Stimulated activated CD8-positive, alpha-beta memory T cell treated with anti-CD3 and anti-CD28 coated beads, Interleukin-2, amount 100 ng/mL, for 1 hour (primary cell): ENCODE measurements at places on chromosomes 11 and 22.
A peak's percentile ranks its signal among the peaks of the same experiment; 100 is the strongest.

DNA sequence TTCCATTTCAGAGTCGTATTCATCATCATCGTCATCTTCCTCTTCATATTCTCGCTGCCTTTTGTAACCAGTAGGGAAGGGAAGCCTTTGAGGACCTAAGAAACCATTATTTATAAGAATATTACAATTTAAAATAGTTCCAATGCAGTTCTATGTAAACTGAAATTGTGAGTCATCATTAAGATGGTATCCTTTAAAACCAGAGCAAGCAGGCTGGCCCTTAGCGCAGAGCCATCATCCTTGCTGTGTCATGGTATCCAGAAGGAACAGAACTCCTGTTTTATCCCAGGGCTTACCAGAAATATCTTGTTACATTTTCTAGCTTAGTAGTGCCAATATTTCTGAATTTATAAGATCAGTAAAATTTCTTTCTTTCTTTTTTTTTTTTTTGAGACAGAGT is 12.8 kb downstream of the MISFA start:
- no peak for DNase-seq

GRCh38 chr11:126026579-126026978 is 36.1 kb downstream of the CDON start:
- no peak for DNase-seq

- no peak for DNase-seq
Measured at GRCh38 chr11:44928816-44929215, 21.9 kb downstream of the TP53I11 start.

- DNase-seq = no peak
Measured at GRCh38 chr11:123559523-123559955, 94.9 kb downstream of the SCN3B start.

DNA sequence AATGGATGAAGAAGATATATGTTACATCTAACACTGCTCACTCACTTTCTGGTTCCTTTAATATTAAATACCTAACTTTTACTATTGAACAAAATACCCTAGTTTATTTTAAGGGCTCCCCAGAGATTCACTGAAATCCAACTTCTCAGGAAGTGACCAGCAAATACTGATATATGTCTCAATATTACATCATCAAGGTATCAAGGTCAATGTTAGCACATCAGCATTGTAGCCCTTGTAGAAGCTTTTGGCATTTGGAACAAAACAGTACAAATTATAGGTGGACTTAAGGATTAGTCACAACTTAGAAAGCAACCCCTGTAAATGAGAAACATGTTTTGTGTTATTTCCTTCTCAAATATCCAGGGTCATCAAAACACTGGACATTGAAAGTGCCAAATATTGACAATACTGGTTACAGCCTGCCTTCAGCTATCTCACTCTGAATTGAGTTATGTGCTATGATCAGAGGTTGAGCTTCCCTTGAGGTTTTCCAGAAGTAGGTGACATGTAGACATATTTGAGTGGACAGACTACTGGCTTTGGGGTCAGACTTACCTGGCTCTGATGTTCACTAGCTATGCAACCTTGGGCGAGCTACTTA is 1.9 kb upstream of the ATL3 start:
- DNase-seq = no peak

DNA sequence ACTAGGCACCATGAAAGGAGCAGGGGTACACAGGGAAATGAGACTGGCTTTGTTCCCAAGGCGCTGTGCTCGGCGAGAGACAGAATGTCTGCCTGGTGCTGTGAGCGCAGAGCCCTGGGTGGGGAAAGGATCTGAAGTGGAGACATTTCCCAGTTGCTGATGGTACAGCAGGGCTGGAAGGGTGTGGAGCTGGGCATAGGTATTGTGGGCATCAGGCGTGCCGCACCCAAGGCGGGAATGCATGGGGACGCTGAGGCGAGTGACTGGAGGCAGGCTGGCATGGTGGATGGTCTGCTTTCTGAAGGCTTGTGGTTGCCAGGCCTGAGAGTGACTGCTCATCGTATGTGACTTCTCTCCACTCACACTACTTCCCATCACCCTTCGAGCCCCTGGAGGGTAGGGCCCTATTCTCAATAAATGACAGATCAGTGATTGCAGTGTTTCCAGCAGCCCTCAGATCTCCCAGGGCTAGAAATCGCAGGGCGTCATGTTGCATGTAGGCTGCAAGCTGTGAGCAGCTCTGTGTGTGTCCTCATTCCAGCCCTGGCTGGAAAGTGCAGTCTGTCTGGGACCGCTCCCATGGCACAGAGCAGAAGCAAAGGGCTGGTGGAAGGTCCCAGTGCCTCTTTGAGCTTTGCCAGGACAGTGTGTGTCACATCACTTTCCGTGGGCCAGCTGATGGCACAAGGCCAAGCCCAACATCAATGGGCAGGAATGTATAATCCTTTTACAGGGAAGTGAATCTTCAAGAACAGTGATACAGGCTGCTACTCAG is 67.7 kb downstream of the TBC1D22A start:
- no peak for DNase-seq

- DNase-seq = no peak
Measured at GRCh38 chr11:117607449-117607848, 189.6 kb downstream of the DSCAML1 start.

DNA sequence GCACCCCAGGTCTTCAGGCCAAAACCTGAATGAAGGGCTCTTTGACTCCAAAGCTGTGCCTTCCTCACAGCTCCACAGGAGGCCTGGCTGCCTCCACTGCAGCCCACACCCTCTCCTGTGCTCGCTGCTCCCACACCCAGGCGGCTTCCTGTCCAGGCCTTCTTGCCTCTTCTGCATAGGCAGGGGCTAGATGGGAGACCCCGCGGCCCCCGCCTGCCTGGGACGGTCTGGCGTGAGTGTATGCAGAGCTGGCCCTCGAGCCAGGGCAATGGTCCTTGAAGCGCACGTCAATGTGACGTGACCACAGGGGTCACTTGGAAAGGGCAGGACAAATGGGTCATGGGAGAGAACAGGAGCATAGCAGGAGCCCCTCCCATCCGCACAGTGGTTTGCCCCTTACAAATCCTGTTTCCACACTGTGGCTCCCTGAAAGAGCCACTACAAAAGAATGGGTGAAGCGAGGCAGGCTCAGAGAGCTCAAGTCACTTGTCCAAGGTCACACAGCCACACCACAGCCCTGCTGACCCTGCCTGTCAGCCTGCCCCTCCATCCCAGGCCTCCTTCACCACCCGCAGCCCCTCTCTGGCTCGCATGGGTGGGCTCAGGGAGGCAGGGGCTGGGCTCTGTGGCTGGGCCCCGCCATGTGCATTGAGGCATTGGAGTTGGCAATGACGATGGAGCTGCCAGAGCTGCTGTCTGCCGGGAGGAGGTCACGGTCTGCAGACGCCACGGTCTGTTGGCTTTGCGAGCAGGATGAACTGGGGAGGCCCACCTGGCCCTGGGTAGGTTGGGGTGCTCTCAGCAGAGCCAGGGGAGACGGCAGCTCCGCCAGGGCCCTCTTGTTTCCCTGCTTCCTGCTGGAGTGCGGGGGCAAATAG is 71.2 kb upstream of the WNT11 start:
- no peak for DNase-seq

DNA sequence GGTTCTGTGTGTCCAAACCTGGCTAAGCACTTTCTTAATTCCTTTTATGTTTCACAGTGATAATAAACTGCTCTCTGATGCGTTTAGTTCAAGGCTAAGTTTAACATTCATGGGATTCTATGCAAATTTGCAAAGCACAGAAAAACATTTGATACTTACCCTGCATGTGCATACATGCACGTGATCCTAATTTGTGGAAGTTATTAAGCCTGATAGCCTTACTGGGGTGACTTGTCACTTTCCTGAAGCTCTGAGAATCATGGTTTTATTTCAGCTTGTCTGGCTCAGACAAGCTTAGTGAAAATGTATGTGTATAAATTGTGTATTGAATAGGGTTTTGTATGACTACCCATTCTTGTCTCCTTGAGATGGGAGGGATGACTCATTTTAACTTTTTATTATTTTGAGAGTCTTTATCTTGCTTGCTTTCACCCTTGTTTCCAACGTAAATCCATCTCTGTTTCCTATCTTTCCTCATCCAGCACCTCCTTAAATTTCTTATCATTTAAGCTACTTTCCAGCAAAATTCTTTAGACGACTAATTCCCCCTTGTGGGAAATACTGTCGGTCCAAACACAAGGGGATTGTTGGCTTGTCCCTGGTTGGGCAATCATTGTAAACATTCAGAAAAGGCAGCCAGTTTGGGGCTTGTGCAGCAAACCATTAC is 167.1 kb downstream of the C11orf91 start:
- no peak for DNase-seq

DNA sequence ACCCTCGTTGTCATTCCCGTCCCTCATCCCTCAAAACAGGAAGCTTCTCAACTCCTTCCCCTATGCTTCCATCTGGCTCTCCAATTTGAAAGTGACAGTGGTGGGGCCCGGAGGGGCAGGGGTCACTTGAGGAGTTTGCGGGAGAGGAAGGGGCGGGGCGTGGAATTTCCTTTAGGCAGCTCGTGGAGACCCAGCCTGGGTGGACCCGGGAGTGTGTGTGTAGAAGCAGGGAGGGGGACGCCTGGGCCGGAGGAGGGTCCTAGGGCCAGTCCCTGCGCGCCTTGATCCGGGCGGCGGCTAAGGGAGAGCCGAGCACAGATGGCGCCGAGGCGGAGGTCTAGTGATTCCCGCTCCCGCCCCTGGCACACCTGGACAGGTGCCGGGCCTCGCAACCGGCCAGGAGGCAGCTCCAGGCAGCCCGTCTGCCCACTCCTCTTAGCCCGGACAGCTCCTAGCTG is 7.8 kb upstream of the PAX6 start:
- no peak for DNase-seq

DNA sequence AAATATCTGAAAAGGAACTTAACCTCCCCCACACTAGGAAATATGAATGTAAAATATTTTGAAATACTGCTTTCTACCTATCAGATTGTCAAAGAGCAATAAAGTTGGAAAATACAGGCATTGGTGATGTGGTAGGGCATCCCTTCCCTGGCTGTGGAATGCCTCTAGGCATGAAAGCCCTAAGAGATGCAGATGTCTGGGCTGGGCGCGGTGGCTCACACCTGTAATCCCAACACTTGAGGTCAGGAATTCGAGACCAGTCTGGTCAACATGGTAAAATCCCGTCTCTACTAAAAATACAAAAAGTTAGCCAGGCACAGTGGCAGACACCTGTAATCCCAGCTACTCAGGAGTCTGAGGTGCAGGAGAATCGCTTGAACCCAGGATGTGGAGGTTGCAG is 22.0 kb downstream of the ARAP1 start:
- no peak for DNase-seq

- DNase-seq = no peak
Measured at GRCh38 chr11:128469220-128469619, 118.1 kb downstream of the ETS1 start.

GRCh38 chr11:111739299-111739698 is 26.9 kb downstream of the PPP2R1B start:
- DNase-seq = no peak

DNA sequence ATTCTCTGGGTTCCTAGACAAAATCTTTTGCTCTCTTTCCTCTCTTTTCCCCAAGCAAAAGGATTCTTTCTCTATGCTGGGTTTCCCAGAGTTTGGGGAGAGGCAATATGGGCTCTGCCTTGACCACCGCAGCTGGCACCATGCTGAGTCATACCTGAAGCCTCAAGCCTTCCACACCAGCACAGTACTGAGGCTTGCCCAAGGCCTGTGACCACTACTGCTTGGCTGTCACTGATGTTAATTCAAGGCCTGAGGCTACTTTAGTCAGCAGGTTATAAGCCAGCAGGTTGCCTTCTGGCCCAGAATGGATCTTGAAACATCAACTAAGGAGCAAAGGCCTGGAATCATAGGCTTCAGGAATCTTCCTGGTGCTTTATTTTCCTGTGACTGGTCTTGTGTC is 185.3 kb downstream of the DYNC2H1 start:
- DNase-seq = no peak

DNA sequence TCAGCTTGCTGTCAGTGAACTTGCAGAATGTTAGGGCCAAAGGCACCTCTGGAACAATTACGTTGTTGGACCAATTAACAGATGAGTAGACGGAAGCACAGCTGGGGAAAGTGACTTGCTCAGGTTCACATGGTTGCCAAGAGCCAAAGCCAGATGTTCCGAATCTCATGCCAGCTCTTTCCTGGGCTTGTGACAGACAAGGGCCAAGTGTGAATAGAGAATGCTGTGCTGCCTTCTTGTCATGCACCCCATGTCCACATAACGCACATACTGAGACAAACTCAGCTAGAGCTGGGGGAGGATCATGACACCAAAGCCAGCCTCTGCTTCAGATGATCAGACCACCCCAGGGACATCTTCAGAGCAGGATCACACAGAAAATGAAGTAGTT is 616.3 kb downstream of the INSC start:
- DNase-seq = no peak

DNA sequence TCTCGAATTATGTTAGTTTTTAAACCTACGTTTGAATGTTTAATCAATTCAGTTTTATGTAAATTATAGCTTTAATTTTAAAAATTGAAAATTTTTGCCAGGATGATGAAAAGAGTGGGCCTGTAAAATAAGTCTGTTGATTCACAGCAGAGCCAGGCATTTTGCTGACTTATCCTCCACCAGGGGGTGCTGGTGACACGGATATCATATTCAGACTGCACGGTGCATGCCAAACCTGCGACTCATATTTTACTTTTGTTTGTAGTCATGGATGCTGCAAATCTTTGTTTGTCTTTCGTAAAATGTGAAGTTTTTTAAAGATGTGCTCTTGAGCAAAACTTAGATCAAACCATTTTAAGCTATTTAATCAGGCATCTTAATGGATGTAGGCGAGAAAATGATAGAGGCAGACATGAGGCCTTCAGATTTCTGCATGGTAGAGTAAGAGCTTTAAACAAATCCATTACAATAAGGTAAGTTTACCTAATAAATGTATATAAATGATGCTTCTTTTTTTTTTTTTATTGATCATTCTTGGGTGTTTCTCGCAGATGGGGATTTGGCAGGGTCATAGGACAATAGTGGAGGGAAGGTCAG is 3.6 kb upstream of the OR8B3 start:
- DNase-seq = no peak

- no peak for DNase-seq
Measured at GRCh38 chr22:35140879-35141745, 75.2 kb downstream of the ISX start.

DNA sequence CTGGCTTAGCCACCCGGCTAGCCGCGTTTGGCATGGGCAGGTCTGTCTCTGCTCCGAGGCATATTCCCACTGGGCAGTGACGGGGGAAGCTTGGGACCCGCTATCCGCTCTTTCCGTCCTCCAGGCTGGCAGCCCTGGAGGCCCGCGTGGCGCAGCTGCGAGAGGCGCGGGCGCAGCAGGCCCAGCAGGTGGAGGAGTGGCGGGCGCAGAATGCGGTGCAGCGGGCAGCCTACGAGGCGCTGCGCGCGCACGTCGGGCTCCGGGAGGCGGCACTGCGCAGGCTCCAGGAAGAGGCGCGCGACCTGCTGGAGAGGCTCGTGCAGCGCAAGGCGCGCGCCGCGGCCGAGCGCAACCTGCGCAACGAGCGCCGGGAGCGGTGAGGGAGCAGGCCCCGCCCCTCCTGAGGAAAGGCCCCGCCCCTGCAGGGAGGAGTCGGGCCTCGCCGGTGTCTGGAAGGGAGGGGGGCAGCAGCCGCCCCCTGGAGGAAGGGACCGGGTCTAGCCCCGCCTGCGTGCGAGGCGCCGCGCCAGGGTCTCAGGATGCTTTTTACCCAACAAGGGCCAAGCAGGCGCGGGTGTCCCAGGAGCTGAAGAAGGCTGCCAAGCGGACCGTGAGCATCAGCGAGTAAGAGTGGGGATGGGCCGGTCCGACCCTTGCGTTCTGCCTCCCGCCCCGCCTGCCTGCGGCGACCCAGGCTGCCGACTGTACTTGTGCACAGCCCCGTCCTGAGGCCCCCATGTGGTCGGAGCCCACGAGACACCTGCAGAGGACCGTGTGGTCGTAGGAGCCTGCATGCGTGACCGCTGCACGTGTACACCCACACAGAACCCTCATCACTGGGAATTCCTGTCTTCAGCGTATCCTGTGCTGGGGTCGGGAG is 7.9 kb downstream of the ATG16L2 start:
- peak; percentile 59 for DNase-seq
